HS-5 (cell line): ENCODE measurements at places on chromosomes 6 and 20.

DNA sequence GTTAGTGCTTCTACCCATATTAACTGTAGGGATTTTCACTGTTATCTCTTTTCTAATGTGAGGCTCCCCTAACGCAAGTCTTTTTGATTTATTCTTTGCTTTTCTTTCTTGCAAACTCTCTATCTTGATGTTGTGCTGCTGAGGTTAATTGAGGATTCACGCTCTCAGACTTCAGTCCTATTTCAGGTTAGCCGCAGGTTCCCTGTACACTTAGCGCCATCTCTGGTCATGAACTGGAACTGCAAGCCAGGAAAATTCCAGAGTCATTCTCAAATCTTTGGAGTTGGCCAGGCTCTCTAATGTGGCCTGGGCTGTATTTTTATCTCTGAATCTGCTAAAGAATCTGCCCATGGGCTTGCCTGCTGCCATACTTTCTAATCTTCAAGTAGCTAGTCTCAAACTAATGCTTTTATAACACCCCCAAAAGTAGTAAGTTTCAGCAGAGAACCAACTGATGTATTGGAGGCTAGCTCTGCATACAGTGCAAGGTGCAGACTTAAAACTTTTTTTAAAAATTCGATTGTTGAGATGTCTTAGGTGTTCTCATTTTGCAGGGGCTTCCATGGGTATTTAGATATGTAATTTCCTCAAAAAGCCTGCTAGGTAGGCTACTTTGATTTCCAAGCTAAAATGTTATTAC lies 91.1 kb upstream of the OPRM1 start:
- no peak for DNase-seq

- DNase-seq: no peak
Measured at GRCh38 chr6:72616406-72617015, 5.4 kb upstream of the KCNQ5 start.

DNA sequence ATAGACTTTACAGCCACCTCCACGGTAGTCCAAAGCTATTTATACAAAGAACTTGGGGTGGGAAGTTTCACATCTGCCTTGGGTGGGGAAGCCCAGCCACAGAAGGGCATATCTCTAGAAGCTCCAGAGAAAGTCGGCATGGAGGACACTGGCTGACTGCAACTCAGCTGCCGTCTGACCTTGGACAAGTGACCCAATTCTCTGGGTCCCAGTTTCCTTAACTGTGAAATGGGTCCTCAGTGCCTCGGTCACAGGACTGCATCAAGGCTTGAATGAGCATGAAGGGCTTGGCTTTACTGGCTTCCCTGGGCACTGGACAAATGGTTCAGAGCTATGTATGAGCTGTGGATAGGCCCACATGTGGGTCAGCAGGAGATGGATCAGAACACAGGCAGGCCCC lies 58.6 kb downstream of the NOL4L start:
- DNase-seq: no peak

DNA sequence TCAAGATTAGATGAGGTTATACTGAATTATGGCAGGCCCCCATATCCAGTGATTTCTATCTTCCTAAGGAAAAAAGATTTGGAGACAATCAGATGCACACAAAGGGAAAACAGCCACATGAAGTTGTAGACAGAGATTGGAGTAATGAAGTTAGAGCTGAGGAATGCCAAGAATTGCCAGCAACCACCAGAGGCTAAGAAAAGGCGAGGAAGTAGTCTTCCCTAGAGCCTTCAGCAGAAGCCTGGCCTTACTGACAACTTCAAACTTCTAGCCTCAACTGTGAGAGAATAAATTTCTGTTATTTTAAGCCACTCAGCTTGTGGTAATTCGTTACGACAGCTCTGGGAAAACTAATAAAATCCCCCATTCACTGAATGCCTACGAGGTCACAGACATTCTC lies 473.9 kb downstream of the COL12A1 start:
- no peak for DNase-seq

- no peak for DNase-seq
Measured at GRCh38 chr6:8103726-8104125, 1.4 kb upstream of the EEF1E1 start.

GRCh38 chr6:2875359-2876191 lies 27.5 kb downstream of the SERPINB9 start:
- no peak for DNase-seq

- DNase-seq: no peak
Measured at GRCh38 chr6:129959358-129959930, 58.9 kb upstream of the L3MBTL3 start.

DNA sequence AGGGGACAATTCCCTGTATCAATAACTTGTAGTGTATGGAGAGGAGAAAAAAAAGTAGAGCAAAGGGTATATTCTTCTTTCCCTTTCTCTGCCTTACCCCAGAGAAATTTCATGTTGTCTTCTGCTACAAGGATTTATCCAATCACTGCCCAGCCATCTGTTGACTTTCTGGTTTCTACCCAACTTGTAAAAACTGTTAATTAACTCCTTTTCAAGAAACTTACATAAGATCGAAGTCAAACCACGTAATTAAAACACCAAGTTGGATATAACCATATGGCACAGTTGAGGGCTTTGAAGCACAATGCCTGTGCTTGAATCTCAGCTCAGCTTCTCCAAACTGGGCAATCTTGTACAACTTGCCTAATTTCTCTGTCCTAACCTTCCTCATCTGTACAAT lies 99.5 kb downstream of the MAN1A1 start:
- DNase-seq: no peak

DNA sequence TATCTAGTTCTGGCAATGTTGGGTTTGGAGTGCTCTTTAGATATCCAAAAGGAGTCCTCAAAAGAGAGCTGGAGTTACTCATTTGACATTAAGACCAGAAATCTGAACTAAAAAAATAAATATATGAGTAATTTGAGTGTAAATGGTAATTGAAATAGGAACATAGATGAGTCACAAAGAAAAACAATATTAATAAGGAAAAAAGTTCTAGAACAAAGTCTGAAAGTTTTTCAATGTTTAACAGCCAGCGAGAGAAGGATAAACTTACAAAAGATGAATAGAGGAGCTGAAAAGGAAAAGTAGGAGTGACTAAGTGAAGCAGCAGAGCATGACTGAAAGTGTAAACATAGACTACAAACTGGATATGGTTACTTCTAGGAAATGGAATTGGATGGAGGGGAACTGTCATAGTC lies 46.8 kb downstream of the EPM2A start:
- no peak for DNase-seq

DNA sequence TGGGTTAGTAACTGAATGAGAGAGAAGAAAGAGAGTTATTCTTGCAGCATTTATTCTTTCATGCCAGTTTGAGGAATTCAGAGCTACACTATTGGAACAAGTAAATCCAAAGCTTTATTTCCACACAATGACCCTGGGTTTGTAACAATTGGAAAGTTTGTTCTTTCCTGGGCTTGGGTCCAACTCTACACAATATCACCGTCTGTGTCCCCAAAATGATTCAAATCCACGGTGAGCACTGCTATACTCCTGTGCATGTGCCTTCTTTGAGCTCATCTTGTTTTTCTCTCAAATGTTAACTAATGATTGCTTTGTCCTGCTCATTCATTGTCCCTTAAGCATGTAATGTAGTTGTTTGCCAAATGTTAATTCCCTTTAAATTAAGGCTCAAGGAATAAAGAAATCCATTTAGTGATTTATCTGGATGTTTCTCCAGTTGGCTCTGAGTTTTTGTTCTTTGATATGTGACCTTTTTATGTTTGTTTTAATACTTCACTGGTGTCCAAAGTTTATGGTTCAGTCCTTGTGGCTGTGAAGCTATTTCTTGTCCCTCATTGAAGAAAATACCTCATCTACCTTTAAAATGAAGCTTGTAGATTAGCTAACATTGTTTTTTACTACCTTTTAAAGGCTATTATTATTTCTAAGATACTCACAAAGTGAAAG lies 20.5 kb upstream of the CRISP3 start:
- no peak for DNase-seq

GRCh38 chr6:23656255-23657194 lies 469.5 kb upstream of the NRSN1 start:
- no peak for DNase-seq

DNA sequence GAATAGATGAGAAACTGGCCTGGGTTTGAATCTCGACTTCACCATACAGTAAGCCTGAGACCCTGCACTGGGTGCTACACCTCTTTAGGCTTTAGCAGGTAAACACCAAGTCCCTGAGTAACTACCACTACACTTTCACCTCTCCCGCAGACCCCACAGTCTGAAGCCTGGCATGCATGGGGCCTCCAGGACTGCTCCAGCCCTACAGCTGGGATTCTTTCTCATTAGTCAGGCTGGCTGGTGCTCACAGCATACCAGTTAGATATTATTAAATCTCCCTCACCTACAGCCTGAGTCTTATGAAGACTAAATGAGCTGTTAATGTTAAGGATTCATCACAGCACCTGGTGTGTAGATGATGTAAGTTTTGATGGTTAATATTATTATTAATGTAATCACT lies 388.7 kb downstream of the ARHGAP18 start:
- DNase-seq: no peak

GRCh38 chr20:9066191-9066590 lies 2.7 kb upstream of the PLCB4 start:
- no peak for DNase-seq

DNA sequence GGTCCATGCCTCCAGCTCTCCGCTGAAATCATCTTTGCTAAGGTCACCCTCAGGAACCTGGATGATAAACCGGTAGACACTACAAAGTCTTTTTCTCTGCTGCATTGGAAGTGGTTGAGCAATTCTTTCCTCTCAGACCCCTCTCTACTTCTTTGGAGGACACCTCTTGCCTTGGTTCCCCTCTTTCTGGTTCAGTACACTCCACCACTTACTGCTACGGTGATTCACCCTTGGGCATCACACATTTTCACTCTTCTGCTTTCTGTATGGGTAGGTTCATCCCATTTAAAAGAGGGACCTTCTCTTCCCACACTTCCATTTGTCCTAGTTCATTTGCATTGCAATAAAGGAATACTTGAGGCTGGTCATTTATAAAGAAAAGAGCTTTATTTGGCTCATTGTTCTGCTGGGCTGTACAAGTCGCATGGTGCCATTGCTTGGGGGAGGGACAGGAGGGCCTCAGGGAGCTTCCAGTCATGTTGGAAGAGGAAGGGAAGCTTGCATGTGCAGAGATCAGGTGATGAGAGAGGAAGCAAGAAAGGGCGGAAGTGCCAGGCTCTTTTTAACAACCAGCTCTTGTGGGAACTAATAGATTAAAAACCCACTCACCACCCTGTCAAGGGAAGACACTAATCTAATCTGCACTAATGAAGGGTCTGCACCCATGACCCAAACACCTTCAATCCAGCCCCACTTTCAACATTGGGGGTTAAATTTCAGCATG lies 149.7 kb upstream of the TMEM170B start:
- no peak for DNase-seq

DNA sequence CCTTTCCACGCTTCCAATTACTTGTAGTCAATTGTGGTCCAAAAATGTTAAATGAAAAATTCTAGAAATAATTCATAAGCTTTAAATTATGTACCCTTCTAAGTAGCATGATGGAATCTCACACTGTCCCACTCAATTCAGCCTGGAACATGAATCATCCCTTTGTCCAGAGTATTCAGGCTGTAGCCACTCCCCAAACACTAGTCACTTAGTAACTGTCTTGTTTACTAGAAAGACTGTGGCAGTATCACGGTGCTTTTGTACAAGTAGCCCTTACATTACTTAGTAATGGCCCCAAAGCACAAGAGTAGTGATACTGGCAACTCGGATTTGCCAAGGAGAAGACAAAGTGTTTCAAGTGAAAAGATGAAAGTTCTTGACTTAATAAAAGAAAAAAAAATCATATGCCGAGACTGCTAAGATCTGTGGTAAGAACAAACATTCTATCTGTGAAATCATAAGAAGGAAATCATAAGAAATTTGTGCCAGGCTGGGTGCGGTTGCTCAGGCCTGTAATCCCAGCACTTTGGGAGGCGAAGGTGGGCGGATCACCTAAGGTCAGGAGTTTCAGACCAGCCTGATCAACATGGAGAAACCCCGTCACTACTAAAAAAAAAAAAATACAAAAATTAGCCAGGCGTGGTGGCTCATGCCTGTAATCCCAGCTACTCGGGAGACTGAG lies 168.5 kb upstream of the SIM1 start:
- DNase-seq: peak; percentile 58

GRCh38 chr6:38987503-38987902 lies 61.1 kb upstream of the GLP1R start:
- DNase-seq: no peak

GRCh38 chr6:12111363-12111670 lies 99.2 kb downstream of the HIVEP1 start:
- no peak for DNase-seq

GRCh38 chr20:47283411-47283810 lies 73.1 kb downstream of the ZMYND8 start:
- no peak for DNase-seq

GRCh38 chr20:571754-572441 lies 28.3 kb upstream of the CSNK2A1 start:
- no peak for DNase-seq

DNA sequence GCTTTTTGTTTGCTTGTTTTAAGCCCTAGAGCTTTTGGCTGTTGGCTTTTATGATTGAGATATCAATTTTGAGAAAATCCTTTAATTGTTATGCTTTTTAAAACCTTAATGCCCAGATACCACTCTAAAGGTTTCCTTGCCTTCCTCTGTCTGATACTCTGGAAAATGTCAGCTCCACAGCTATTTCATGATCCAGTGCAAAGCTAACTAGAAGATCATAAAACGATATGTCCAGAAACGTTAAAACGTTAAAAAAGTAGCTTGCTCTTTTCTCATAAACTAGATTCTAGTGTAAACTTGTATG lies 189.5 kb upstream of the TENT5A start:
- no peak for DNase-seq

GRCh38 chr6:42692137-42692911 lies 30.1 kb downstream of the PRPH2 start:
- DNase-seq: peak; percentile 24

DNA sequence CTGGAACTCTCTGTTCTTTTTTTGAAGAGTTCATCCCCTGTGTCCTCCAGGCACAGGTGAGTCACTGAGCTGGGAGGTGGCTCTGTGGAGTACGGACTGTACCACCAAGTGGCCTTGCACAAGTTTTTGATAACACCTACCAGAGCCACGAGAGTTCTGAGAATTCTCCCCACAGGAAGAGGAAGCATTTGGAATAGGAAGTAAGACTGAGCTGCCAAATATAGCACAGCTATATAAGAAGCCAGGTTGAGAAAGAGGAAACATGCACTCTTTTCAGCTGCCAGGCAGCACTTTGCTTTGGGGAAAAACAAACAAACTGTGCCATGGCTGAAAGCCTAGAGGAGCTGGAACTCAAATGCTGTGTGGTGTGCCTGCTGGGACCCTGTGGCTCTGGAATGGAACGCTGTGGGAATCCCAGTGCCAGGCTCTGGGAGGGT lies 70.8 kb upstream of the RIPOR2 start:
- no peak for DNase-seq

DNA sequence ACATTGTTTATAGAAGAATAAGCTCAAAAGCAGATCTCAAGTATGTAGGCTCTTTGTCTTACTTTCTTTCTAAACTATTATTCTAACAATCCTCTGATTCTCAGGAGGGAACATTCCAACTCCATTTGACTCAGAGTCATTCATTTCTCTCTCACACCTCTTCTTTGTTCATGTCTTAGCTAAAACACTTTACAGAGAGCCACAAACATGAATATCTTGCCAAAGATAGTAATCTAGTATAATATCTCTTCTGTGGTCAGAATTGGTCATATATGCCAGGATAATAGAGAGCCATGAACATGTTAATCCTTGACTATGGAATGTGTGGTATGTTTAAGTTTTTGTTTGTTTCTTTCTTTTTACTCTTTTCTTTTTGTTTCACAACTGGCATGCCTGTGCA lies 456.0 kb upstream of the PTCHD4 start:
- peak; percentile 14 for DNase-seq
